NCI-H1092 (cell line): ENCODE measurements at places on chromosomes 11 and 22.

DNA sequence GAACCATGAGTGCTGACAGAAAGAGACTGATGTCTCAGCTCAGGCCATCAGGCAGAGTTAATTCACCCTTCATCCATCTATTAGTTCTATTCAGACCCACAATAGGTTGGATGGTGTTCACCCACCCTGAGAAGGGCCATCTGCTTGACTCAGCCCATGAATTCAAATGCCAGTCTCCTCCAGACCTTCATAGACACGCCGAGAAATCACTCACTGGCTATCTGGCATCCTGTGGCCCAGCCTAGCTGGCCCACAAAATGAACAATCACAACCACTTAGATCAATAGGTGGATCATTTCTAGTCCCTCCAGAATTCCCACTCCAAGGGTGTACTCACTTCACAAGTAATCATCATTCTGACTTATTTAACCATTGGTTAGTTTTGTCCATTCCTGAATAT is 58.2 kb downstream of the MYEOV start:
- DNase-seq: no peak

DNA sequence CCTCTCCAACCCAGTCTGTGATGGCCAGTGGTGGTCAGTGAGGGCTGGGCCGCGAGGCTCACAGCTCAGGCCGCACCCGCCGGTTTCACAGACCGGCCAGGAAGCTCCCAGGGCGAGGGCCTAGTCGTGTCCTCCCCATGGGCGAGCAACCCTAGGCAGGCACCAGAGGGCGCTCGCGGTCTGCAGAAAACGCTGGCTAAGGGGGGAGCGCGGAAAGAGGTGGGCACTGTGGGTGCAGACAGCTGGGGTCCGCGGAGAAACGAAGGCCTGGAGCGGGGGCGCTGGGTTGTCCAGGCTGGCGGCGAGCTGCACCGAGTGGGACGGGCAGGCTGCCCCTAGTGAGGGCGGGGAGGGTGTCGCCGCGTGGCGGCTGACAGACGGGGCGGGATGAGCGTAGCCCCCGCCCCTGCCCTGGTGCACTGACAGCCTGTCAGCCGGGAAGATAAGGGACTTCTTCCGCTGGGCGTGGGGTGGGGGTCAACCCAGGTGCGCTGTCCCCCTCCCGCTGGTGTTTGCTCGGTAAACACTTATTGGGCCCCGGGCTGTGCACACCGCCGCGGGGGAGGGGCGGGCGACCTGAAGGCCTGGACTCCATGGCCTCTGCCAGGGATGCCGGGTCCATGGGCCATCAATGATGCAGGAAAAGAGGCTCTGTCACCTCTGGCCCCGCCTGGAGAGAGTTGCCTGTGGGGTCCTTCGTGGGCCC is 7.5 kb downstream of the GP1BB start:
- DNase-seq: peak; percentile 69

GRCh38 chr11:69934861-69935494 is 115.8 kb upstream of the FGF3 start:
- no peak for DNase-seq

- no peak for DNase-seq
Measured at GRCh38 chr11:105989124-105989523, 32.9 kb downstream of the MSANTD4 start.

- DNase-seq: no peak
Measured at GRCh38 chr11:40432358-40432757, 1027.1 kb downstream of the LRRC4C start.

DNA sequence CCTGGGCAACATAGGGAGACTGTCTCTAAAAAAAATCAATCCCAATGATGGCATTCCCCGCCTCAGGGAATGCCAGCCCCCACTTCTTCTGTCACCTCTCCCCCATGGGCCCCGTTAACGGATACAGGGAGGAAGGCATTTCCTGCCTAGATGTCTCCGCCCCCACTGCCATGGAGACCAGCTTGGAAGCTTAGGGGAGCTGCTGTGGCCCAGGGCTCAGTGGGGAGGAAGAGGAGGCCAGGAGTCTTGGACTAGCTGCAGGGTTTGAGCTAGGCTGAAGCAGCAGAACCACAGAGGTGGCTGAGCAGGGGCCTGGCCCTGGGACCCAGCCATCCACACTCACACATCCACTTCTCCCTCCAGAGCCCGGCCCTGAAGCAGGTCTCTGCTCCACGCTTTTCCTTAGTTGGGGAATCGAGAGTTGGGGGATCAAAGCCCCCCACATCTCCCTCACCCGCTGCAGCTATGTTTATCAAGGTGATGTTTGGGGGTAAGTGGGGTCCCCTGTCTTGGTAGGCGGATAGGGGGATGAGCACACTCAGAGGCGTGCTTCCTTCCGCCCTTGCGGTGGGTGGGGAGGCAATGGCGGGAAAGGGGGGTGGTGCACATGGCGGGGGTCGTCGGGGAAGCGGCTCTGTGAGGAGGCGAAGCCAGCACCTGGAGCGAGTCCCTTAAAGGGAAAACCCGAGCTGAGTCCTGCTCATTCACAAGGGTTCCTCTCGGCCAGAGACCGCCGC is at the start of gene C22orf15:
Gene C22orf15, plus strand, starts transcription at position 149 of the 737 bp plus-strand sequence. Its CDS starts 317 bp downstream, at position 466.
- DNase-seq: no peak

GRCh38 chr11:102177974-102178631 is 67.9 kb downstream of the YAP1 start:
- no peak for DNase-seq

DNA sequence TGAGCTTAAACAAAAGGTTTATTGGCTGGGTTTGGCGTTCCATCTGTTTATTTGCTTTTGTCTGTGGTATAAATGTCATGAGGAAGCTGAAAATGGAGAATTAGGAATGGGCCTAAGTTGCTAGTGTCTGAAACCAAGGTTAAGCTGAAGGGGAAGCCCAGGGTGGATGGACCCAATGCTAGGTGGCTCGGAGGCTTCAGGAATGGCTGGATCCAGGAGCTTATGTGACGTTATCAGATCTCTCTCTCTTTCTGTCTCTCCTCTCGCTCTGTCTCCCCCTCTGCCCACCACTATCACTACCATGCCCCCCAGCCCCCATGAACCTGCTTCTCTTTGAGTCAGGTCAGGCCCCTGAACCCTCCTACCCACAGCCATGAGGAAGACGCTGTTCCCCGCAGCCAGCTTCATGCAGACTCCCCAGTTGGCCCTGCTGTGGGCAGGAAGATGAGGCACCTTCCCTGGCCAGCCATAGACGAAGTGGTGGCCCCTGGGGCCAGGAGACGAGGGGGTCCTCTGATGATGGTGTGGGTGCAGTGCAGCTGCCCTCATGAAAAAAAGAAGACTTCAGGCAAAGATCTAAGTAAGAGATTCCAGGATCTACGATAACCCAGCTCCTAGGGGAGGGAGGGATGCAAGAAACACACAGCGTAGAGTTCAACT is 101.5 kb downstream of the BRD1 start:
- DNase-seq: no peak

GRCh38 chr11:110948112-110948511 is 235.9 kb upstream of the ARHGAP20 start:
- DNase-seq: no peak

DNA sequence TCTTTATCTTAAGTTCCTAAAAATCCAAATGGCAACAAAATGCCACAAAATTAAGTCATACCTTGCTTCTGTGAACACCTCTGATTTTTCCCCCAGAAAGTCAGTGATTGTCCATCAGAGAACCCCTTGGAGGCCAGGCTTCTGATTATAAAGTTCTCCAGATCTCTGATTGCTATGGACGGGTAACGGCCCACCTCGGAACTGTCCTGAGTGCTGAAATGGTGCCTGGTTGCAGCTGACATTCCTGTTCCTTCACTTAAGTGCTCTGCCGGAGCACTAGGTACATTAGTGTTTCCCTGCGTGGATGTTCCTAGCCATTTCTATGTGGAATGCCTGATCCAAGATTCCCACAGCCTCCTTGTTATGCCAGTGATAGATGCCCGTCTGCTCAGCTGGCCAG is 85.0 kb downstream of the CHST1 start:
- DNase-seq: no peak

GRCh38 chr22:40703736-40704135 is 24.5 kb downstream of the MCHR1 start:
- no peak for DNase-seq

GRCh38 chr11:44221456-44221855 is 88.5 kb downstream of the ALX4 start:
- no peak for DNase-seq

DNA sequence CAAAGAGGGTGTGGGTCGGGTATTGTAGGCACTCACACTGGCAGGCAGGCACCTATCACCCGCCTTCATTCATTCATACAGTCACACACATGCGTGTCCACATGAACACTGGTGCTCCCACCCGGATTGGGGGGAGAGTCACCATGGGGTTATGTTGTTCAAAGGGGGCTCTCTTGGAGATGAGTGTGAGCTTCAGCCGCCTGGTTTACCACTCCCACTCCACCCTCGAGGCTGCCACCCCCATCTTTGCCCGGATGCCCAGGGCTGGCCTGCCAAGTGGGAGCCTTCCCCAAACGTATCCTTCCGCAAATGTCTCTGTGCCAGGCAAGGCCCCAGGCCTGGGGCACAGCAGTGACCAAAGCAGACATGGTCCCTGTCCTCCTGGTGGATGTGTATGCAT is 22.6 kb downstream of the MRGPRD start:
- DNase-seq: no peak

DNA sequence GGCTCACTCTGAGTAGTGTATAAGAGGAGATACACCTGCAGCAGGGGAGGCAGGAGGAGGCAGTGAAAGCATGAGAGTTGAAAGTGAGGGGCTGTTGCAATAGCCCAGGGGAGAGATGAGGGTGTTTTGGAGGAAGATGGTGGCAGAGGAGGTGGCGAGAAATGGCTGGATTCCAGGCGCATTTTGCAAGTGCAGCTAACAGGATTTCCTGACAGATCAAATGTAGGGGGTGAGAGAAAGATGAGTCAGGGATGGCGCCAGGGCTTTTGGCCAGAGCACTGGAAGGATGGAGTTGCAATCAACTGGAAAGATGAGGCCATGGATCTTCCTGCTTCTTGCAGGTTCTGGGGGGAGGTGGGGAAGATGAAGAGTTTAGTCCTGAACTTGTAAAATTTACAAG is 16.8 kb upstream of the TSPAN18 start:
- no peak for DNase-seq

DNA sequence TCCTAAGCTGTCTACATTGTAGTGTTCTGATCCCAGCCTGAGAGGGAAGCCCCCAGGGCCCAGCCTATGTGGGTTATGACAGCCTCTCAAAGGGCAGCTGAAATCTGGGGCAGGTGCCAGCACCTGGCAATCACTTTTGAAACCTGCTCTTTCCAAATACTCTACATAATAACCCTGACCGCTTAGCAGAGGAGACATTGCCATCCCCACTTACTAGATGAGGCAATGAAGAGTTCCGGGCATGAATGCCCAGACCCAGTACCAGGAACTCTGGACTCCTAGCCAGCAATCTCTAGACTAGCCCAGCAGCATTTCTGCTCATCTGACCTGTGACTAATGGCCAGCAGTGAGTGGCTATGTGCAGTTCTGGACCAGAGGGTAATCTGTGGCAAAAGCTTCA is 412.4 kb upstream of the CADM1 start:
- DNase-seq: peak; percentile 93

DNA sequence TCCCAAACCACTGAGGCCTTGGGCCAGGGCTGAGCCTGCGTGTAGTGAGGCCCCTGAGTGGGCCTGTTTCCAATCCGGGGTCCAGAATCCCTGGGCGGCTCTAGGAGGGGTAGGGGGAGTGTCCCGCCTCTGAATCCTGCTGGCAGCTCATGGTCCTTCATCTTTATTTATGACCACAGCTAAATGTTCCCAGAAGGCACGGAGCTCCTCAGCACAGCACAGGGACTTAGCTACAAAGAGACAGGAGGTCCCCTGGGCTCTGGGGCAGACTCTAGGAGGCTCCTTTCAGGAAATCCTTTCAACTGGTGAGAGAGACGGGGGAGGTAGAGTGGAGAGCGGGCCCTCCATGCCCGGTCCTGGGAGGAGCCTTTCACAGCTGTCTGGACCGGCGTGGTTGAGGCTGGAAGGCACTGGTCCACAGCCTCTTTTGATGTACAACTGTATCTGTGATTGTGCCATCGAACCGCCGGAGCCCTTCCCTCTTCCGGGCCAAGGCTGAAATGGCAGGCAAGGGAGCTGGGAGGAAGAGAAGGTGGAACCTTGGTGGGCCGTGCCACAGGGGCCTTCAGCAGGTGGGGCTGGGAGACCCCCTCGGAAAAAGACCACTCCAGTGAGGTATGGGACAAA is 46.8 kb downstream of the SCUBE1 start:
- DNase-seq: no peak

- DNase-seq: no peak
Measured at GRCh38 chr11:57729479-57729878, 11.8 kb upstream of the SELENOH start.

DNA sequence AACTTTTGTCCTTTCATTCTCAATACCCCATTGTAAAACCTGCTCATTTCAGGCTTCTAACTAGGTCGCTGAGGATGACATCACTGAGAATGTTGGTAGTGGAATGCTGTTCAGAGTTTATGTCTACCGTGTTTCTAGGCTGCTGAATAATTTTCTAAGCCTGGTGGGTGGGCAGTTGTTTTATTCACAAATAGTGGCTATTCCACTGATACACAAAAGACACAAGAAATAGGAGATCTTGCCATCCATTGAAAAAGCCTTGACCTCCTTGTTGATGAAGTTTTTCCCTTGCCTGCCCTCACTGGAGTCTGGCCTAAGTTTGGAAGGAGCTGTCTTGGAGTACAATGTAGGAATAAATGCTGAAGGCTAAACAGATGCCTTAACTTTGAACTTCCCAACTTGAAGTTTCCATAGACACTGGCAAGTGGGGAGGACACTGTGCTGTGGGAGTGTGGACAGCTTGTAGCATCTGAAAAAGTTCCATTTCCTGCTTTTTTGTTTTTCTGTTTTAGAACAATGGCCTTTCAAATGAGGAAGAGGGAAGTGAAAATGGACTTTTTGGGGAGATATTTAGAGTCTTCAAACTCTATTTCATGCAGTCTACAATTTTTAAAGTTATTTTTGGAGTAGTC is 59.2 kb downstream of the TRIM44 start:
- DNase-seq: no peak

- no peak for DNase-seq
Measured at GRCh38 chr11:704781-705645, 1.0 kb upstream of the EPS8L2 start.

GRCh38 chr11:19290356-19290755 is 49.6 kb upstream of the E2F8 start:
- no peak for DNase-seq

DNA sequence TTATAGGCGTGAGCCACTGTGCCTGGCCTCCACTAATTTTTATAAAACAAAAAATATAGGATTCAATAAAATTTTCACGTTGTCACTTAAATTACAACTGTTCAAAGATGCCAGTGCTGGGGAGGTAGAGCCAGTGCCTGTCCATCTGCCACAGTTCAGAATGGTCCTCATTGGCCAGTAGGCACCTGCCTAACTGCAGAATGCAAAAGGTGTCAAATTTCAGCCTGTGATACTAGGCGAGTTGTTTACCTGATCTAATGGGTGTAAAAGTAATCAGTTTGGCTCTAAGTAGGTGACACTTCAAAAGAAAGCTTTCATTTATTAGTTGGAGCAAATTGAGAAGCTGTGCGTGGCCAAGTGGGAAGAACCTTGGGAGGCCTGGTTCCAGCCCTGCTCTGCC is 2.4 kb downstream of the SMARCB1 start:
- no peak for DNase-seq

GRCh38 chr11:122354025-122354697 is 238.1 kb upstream of the BLID start:
- DNase-seq: no peak
